Epithelial cell of prostate (primary cell): ENCODE measurements at places on chromosomes 7 and 10.

DNA sequence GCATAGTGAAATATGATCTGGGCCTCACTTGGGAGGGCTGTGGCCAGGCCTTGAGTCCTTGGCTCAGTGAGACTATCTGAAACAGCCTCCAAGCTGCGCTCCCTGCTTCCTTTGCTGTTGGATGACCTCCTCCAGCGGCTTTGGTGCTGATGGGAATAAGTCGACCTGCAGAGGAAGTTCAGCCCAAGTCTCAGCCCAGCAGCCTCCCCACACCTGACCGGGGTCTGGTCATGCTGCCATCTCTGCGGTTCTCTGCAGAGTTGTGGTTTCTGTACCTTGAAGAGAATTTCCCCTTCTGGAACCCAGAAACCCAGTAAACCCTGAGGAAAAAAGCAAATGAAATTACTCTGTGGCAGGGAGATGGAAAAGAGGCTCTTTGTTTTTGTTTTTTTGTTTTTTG lies 4.6 kb upstream of the RBAK start:
- DNase-seq: no peak

DNA sequence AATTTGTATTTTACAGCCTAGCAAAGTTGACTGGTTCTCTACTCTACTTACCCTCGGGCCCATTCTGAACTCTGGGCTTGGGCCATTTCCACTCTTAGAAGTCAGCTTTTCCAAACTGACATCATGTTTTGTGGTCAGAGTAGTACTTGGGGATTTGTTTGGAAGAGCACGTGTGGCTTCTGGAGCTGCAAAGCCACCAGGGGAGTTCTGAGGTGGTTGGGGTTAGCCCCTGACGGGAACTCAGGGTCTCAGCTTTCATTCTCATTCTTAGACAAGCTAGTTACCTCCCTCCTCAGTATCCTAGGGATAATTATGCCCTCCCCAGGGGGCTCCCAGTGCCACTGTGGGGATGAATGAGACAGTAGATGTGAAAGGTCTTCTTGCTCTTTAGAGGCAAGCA lies 647.7 kb upstream of the GALNT17 start:
- DNase-seq: no peak

GRCh38 chr10:16930540-16930939 lies 113.3 kb upstream of the RSU1 start:
- DNase-seq: no peak

DNA sequence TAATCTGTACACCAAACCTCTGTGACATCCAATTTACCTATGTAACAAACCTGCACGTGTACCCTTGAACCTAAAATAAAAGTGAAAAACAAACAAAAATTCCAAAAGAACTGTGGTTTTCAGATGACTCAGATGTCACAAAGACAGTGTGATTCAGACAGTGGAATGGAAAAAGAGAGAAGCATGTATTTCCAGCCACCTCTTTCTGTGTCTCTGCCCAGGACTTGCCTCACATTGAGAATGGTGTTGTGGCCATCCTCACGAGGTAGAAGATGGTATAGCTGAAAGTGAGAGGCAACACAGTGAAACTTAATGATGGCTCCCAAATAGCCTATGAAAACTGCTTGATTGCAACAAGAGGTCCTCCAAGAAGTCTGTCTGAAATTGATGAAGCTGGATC lies 78.0 kb downstream of the ARL5B start:
- no peak for DNase-seq

DNA sequence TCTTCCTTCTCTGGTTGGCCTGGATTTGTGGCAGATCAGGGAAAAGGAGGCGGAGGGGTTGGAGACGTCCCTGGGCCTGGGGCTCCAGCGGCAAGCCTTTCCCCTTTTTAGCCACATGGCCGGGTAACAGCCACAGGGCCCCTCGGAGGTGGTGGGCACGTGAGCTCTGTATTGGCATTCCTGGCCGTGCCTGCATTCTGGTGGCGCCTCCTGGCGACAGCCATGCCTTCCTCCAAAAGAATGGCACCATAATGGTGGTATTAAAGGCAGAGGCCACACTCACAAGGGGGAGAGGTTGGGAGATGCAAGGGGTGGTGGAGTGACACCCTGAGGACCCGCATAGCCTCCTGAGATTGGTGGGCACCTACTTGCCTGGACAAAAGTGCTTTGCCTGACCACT lies 3.0 kb upstream of the AQP1 start:
- DNase-seq: no peak

DNA sequence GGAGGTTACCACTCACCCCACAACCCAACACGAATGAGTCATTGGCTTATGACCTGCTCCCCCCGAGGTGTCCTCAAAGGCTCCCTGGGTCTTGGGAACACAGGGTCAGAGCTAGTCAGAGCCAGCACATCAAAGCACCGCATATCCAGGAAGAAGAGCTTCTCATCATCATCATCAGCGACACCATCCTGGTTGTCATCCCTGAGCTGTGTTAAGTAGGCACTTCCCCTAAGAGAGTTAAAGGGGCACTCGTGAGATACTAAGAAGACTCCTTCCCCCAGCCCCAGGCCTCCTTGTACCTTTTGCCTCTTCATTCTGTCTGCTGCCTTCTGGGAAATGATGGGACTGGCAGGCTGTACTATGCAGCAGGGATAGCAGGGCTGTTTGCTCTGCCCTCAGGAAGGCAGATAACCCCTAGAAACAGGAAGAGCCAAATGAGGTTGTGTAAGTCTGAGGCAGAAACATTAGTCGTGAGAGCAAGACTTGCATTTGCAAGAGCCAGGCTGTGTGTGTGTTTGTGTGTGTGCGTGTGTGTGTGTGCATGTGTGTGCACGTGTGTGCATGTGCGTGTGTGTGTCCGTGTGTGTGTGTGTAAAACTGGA lies 11.1 kb upstream of the CPA1 start:
- peak; percentile 64 for DNase-seq

DNA sequence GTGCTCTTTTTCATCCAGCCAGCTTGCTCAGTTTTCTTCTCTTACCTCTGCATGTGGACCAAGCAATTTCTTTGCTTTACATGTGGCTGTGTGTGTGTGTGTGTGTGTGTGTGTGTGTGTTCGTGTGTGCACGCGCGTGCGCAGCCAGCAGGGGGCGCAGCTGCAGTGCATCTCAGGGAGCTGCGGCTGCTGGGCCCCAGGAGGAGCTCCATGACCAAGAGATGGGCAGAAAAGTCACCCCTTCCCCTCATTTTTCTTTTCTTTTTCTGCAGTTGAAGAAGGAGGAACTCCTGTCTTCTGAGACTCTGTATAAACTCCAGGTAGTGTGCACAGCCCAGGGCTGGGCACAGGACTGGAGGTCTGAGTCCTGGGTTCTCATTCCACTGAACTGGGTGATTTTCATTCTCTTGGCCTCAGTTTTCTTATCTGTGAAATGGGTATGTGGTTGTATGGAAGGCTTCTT lies 41.8 kb downstream of the BLNK start:
- DNase-seq: peak; percentile 29

DNA sequence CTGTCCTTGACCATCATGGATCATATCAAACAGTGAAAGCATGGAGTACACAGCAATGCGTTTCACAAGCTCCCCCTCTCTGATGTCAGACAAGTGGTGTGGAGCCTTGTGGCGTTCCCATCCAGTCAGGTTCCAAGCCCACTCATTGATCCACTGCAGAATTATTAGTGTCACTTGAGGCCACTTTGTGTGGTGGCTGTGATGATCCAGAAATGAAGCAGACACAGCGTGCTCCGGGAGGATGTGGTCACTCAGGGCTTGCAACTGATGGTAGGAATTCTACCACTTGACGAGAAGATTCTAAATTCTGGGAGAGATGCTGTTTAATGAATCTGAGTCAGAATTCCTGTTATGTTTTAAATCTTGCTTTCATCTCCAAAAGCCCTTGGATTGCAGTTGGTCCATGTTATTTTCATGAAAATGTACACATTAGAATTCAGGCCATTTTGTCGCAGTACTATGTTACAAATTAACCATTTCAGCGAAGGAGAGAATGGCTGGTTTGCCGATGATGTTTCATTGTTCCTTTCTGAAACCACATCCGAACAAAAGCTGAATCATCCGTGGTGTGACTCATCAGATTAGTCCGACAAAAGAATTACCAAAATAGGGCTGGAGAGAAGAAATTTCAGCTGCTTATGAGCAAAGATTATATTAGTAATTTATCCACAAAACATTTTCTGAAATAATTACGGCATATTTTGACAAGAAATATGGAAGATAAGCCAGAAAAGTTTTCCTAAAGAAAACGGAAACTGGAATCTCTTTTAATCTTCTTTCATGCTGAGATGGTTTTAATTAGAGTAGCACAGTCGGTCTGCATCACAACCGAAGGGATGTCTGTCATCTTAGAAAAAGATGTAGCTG lies 48.1 kb downstream of the INSYN2A start:
- peak; percentile 36 for DNase-seq

- DNase-seq: peak; percentile 37
These were observed 177.2 kb downstream of the BUB3 start for GRCh38 chr10:123331438-123331837.

GRCh38 chr10:91598211-91598977 lies 34.5 kb downstream of the PPP1R3C start:
- DNase-seq: peak; percentile 69
